ENCODE measurements at places on chromosomes 7 and 10.

- DNase-seq, result no peak
Measured at GRCh38 chr10:98673171-98673782, 226.5 kb upstream of the HPS1 start.

- DNase-seq, result no peak
Measured at GRCh38 chr7:23205909-23206767, 24.3 kb downstream of the NUP42 start.

GRCh38 chr7:24956021-24956420, 24.0 kb downstream of the OSBPL3 start:
- no peak for DNase-seq

DNA sequence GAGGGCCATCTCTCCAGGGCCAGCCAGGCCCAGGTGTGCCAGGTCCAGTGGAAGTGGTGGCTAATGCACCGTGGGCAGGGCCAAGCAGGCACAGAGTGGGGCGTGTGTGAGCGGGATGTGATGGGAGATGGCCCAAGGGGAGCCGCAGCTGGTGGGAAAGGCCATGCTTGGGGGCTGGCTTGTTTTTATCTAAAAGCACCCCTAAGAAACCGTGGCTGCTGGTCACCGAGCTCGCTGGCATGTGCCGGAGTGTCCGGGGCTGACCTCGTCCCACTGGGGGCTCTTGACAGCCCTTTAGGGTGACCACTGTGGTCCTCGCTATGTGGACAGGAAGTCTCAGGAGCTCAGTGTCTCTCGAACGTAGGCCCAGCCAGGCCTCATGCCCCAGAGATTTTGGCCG, 582.4 kb upstream of the FOXK1 start:
- no peak for DNase-seq

- no peak for DNase-seq
Measured at GRCh38 chr7:136030867-136031318, 53.7 kb upstream of the MTPN start.

GRCh38 chr7:70693686-70694433, 438.1 kb upstream of the GALNT17 start:
- DNase-seq, result peak; percentile 57

DNA sequence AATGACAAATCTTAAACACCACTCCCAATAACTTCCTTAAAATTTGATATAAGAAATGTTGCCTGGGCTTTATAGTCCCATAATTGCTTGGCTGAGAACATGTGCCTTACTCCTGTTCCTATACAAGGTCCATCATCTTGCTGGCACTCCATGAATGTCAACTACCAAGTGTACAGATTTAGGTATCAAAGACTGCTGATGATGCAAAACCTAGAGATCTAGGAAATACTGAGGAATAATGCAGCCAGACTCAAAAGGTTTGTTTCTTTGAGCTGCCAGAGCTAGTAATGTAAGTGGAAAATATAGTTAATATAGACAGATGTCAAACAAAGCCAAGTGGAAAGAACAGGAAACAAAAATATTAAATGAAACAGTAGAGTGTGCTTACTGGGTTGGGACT, 121.1 kb downstream of the DYNC1I1 start:
- no peak for DNase-seq

DNA sequence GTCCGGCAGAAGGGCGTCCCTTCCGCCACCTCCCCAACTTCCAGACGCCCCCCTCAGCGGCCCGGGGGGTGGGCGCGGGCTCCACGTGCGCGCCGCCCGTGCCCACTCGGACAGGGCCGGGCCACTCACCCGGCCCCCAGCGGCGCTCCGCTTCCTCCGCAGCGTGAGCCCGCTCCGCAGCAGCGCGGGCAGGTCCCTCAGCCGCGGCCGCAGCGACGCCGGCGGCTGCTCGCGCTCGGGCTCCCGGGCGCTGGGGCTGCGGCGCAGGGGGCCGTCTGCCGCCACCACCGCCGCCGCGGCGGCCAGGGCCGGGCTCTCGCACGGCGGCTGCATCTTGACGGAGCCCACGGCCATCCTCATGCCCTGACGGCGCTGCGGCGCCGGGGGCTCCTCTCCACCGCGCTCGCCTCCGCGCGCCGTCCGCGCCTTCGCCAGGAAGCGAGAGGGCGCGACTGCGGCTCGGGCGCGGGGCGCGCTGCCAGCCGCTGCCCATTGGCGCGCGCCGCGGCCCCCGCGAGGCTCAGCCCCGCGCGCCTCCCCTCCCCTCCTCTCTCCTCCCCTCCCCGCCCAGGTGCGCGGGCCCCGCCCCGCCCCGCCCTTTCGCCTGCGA, at the start of gene RAPGEF5:
Gene RAPGEF5, minus strand, starts transcription at position 454 of the 610 bp plus-strand sequence. Its CDS starts 94 bp downstream, at position 360.
- peak; percentile 22 for DNase-seq

DNA sequence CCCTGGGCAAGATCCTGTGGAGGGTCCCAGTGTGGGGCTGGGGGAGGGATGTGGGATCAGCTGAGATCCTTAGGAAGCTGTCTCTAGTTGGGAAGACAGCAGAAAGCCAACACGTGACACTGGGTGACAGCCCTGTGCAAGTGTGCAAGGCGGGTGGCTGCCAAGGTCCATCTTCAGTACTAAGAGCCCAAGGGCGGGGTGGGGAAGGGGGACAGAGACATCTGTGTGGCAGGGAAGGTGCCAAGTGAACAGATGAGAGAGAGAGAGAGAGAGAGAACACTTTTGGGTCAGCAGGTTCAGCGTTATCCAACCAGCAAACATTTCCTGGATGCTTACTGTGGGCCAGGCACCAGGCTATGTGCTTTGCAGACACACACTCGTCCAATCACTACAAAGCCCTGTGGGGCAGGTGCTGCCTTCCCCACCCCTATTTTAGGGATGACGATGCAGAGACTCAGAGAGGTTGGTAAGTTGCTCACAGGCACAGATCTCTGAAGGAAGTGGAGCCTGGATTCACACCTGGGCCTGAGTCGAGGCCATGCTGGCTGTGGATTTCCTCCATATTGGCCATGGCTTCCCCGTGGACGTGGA, 135.7 kb downstream of the GRK5 start:
- no peak for DNase-seq

GRCh38 chr10:49419005-49419404, 23.1 kb upstream of the DRGX start:
- no peak for DNase-seq

DNA sequence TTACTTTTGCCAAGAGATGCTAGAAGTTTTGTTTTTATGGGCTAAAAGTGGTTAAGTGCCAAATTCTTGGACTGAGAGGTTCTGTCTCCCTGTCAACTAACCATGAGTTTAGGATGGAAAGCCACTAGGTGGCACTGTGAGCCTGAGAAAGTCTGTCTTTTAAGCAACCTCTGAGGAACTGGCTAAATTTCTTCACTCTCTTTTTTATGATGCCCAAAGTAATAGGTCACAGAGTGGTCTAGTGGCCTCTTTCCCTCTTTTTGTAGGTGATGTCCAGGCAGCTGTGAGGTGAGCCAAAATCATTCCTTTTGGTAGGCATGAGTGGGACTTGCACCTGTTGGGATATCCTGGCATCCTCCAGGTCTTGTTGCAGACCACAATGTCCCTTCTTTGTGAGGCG, 56.8 kb downstream of the SND1 start:
- DNase-seq, result peak; percentile 61

DNA sequence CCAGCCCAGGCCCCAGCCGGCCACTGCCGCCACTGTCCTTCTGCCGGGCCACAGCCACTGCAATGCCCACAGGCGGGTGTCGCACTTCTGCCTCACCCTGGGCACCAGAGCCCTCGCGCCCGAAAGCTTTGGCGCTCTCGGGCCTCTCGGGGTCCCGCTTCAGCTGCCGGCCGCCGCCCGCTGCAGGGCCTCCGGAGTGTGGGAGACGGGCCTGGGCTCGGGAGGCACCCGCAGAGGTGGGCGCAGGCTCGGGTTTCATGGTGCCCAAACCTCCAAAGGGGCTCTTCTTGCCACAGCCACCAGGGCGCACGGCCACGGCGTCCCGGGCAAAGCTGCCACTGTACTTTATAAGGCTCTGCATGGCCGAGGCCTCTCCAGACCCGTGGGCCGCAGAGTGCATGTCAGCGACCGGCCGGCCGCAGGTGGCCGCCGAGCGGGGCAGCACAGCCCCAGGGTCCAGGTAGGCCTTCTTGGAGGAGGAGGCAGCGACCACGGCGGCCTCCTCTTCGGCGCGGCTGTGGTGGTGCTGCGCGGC, 35.9 kb downstream of the TNRC18 start:
- DNase-seq, result no peak

GRCh38 chr7:55016061-55016745, 2.6 kb upstream of the EGFR start:
- DNase-seq, result no peak

DNA sequence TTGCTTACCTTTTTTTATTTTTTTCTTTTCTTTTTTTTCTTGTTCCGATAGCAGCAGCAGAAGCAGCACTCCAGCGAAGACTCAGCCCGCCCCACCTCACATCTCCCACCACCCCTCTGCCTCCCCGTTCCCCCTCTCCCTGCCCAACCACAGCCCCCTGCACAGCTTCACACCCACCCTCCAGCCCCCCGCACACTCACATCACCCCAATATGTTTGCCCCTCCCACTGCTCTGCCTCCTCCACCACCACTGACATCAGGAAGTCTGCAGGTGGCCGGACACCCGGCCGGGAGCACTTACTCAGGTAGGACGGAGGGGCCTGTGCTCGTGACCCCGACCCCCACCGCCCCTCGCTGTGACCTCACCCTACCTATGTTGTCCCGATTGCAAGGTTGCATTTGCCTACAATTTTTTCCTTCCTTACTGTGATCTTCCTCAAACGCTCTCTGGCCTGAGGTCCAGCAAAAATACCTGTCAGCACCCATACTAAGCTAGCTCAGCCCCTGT, 367.2 kb upstream of the GALNT17 start:
- DNase-seq, result no peak

GRCh38 chr7:106278695-106279094, 6.1 kb downstream of the NAMPT start:
- no peak for DNase-seq

- DNase-seq, result no peak
Measured at GRCh38 chr7:110646804-110647203, 444.1 kb upstream of the LRRN3 start.

- DNase-seq, result no peak
Measured at GRCh38 chr7:92769394-92769699, 67.0 kb downstream of the CDK6 start.

DNA sequence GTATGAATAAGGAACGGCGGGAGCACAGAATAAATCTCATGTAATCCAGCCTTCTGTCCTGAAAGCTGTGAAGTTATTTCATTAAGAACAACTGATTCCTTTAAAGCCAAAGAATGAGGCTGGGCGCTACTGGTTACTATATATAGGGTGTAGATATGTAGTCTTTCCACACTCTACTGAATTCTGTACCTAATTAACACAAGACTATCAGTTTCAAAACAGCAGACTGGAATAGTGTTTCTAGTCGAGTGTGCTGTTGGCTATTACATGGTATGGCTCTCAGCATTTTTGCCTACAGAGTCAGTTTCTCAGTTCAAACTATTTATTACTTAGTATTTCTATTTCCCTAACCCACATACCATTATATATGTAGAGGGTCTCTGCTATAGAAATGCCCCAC, 163.3 kb downstream of the THSD7A start:
- no peak for DNase-seq

- no peak for DNase-seq
Measured at GRCh38 chr10:89074120-89074519, 83.5 kb downstream of the FAS start.

DNA sequence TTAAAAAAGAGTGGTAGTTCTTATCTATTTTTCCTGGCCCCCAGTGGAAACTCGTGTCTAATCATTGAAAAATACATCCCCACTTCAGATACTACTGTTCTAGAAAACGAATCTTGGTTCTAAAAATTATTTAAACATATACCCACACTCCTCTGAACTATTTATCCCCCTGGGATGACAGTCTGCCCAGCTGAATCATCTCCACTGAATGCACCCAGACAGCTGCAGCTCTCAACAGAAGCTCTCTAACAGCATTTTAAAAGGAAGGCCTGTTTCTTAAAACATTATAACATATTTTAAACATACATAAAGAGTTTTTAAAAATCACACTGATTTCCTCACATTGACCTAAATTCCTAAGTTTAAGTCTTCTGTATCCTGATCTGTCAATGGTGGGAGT, 544.6 kb upstream of the PHF14 start:
- DNase-seq, result no peak

DNA sequence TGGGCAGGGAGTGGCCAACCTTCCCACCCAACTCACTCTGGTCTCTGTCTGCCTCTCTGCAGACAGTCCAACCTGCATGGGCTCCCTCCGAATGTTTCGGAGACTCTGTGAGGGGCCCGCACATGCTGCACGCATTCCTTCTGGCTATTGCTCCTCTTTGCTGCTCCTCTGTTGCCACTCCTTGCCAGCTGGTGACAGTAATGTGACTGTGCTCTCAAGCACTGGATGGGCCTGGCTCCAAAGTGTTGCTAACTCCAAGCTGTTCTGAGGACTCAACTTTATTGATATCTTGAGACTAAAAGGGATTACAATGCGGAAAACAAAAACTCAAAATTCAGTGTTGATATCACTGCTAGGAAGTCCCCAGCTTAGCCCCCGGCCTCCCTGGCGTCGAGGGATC, 105.4 kb upstream of the KIF5B start:
- no peak for DNase-seq

DNA sequence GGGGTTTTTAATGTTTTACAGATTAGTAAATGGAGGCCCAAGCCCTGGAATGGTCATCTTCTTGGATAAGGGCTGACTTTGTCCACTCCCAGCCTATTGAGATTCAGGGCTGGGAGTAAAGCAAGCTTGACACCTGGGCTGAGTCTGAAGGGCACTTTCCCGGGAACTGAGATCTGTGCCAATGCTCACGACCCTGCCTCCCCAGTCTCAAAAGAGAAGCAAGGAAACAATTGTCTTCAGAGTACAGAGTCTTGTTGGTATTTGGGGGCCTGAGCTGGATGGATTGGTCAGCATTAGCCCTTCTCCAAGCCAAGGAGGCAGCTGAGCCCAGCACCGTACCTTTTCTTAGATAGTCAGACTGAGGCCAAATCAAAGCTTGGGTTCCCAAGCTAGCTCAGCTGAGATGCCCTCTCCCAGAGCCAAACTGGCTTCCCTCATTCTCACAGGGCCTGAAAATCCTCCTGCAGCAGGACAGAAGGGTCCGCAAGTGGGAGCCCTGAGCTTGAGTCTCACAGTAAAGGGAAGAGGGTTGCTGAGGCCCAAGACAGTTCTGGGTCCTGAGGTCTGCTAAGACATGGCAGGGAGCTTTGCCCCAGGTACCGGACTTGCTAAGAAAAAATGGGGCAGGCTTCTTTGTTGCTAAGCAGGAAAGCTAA, 3.7 kb downstream of the DDIT4 start:
- DNase-seq, result no peak

DNA sequence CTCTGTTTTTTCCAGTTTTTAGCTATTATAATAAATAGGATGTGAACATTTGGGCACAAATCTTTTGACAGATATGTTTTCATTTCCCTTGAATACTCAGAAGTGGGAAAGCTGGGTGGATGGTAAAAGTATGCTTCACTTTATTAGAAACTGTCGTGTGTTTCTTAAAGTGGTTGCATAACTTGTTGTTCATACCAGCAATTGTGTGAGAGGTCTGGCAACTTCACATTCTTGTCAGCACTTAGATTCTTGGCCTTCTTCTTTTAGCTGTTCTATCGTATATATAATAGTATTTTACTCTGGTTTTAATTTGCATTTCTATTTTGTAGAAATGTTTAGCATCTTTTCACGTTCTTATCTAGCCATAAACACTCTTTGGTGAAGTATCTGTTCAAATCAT, 894.4 kb downstream of the KCNMA1 start:
- DNase-seq, result no peak

GRCh38 chr7:32887395-32887794, 4.2 kb downstream of the KBTBD2 start:
- DNase-seq, result no peak
